ENCODE measurements at places on chromosomes 12 and 14.

DNA sequence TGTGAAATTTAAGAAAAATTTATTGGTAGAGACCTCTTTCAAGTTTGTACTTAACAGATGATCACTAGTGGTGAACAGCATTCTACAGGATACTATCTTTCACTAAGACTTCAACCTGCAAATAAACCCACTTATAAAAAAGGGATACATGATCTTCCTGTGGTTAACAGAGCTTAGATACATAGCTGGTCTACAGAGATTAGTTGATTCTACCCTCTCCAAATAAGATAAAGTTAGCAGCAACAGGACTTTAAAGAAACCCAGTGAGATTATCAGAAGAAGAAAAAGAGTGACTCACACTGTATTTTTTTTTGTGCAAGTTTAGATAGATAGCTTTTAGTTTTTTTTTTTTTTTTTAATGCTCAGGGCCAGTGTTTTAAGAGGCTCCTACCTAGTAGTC is 34.5 kb downstream of the USP44 start:
- no peak for DNase-seq

GRCh38 chr14:61574514-61574807 is 120.9 kb upstream of the HIF1A start:
- DNase-seq, result no peak

DNA sequence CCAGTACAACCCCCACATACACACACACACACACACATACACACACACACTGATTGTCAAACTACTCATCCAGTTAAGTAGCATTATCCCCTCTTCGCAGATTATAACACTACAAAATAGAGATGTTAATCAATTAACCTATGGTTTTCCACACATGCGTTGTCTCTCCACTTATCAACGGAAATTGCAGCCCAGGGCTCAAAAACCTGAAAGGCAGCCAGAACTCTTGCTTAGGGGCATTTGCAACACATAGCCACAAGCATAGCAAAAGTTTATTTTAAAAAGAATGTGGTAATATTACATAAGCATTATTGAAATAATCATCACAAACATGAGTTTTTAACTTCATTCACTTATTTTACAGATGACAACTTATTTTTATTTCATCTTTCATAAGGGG is 265.8 kb downstream of the SLC16A7 start:
- no peak for DNase-seq

GRCh38 chr14:77219591-77219990 is 38.0 kb downstream of the TMEM63C start:
- no peak for DNase-seq

DNA sequence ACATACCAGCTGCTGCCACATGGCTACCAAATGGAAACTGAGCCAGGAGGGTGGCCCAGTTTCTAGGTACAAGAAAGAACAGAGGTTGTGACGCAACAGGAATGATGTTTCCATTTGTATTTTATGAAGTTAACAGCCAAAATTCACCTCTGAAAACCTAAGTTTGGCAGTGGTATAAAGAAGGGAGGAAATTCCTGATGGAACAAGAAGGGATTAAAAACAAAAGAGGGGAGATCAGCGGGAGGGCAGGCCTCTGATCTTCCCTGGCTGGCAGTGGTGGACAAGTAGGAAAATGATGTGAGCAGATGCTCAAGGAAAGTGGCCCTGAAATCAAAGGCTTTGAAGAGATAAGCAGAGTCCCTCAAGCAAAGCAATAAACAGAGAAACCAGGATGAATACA is 47.3 kb upstream of the BCL2L14 start:
- no peak for DNase-seq

DNA sequence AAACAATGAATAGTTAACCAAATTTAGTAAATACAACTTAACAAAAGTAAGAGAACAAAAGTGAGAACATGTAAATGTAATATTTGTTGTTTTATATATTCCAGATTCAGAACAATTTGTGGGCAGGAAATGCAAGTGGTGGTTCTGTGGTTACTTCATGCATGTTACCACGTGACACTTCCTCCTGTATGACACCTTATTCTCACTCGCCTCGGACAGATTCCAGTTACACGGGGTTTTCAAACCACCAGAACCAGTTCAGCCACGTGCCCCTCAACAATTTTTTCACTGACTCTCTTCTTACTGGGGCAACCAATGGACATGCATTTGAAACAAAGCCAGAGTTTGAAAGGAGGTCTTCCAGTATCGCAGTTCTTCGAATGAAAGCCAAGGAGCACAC is 21.0 kb downstream of the ALX1 start:
- DNase-seq, result no peak

- no peak for DNase-seq
Observed at GRCh38 chr12:93946542-93947150, 201.7 kb upstream of the PLXNC1 start.

GRCh38 chr12:110073049-110073831 is 24.9 kb upstream of the C12orf76 start:
- DNase-seq, result peak; percentile 60

GRCh38 chr14:93953739-93954515 is 22.4 kb downstream of the ASB2 start:
- DNase-seq, result no peak

- no peak for DNase-seq
Observed at GRCh38 chr12:868722-869121, 80.8 kb downstream of the RAD52 start.

- no peak for DNase-seq
Observed at GRCh38 chr12:3532931-3533702, 42.1 kb downstream of the PRMT8 start.

GRCh38 chr12:131671871-131672270 is 39.0 kb upstream of the SFSWAP start:
- no peak for DNase-seq

GRCh38 chr12:78671295-78671694 is 193.3 kb upstream of the SYT1 start:
- DNase-seq, result no peak

GRCh38 chr12:106878804-106879203 is 76.9 kb upstream of the TMEM263 start:
- DNase-seq, result no peak

DNA sequence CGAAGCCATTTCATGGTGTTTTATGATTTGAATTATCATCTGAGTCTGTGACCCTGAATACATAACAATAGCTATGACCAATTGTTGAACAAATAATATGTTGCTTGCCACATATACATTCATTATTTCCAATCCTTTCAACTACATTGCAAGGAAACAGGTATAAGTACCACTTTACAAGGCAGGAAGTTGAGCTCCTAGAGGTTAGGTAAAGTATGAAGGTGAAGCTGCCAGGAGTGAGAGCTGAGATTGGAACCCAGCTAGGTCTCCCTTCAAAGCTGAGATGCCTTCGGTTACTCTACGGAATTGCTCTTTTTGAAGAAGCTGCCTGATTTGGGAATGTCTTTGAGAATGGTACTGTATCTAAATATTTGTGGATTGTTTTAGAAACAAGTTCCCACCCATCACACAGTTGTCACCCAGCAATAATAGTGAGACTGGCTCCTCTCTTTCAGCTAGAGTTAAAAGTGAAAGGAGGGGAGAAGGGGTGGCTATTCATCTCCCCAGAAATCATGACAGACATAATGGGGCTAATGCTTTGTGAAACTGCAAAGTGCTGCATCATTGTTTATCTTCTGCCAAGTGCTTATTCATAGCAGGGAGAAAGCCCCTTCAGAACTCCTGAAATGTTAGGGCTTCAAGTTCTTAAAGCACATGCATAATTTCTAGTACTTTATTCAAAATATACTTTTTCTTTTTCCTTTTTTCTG is 75.9 kb upstream of the AMIGO2 start:
- no peak for DNase-seq

- no peak for DNase-seq
Observed at GRCh38 chr12:3821441-3821840, 51.8 kb downstream of the PARP11 start.

GRCh38 chr14:92352158-92352985 is 29.4 kb downstream of the SLC24A4 start:
- DNase-seq, result no peak

- no peak for DNase-seq
Observed at GRCh38 chr12:29844667-29845066, 60.9 kb upstream of the TMTC1 start.

GRCh38 chr12:124411953-124412645 is 117.2 kb downstream of the RFLNA start:
- DNase-seq, result no peak

DNA sequence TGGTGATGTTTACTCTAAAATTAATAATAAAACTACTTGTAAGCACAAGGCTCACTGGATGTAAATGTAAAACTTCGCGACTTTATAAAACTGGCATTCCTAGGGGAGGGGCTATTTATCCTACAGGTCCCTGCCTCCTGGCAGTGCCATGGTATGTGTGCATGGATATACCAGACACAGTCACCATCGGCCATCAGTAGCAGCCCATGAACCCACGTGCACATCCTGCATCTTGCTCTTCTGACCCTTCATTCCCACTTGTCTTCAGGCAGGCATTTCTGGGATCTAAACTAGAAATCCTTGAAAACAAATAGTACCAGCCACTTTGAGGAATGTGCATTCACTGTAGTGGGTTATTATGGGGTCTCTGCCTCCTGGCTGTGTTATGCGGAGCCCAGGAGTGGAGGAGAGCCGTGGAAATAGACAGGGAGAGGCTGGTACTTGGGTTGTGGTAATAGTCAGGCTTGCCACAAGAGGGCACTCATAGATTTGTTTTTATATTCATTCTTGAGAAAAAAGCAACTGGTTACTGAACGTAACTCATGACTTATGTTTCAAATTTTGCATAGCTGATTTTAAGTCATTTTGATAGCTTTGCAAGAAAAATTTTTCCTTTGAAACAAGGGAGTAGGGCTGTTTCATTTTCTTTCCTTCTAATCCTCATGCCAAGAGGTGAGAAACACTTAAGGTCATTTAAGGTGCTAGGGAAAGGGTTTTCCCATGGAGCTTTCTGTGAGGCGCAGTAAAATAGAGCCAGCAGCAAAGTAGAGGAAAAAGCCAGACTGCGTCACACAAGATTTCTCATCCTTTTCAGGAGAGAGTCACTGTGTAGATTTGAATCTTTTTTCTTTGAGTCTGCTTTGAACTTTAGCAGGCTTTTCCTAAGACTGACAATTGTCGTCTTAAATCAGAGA is 17.4 kb upstream of the GALNT16 start:
- DNase-seq, result no peak

DNA sequence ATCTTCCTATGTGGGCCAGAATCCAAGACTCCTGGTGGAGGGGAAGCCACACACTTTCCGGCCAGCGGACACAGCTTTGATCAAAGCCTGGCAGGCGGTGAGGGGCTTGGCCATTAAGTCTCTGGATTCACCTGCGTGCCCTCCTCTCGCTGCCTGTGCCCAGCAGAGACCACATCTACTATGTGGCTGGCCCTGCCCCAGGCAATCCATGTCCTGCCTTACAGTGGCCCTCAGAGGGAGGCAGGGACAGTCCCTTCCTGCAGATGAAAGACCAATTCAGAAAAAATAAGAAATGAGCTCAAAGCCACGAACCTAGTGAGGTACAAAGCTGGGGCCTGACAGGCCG is 82.7 kb upstream of the GPR68 start:
- DNase-seq, result no peak
